ENCODE measurements at places on chromosomes 7 and 10.

DNA sequence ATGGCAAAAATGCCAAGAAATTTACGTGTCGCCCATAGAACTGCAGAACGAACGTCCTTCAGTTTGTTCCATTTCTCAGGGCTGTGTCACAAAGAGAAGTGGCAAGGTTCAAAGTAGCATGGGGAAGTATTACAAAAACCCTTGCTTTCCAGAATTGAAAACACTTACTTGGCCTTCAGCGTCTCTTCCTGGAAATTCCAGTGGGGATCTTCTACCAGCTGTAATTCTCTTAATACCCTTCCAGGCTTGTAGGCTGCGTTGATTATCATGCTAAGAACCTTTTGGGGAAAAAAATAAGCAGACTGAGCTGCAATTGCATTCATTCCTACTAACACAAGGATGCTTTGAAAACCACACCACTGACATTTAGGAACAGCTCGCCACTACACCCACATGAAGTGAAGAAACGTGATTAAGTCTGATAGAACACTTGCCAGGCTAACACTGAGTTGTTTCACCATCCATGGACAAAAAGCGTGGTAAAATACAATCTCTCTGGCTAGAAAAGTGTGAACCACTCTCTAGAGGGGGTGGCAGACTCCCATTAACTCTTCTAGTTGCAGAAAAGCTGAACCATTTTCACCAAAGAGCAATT is 222.3 kb downstream of the SFMBT2 start:
- no peak for DNase-seq

- DNase-seq: no peak
Measured at GRCh38 chr7:157357129-157358040, 20.6 kb downstream of the DNAJB6 start.

GRCh38 chr10:28991333-28992270 is 297.3 kb upstream of the LYZL1 start:
- no peak for DNase-seq

- DNase-seq: no peak
Measured at GRCh38 chr10:26706936-26707335, 9.4 kb downstream of the PDSS1 start.

GRCh38 chr7:129702761-129703338 is 91.3 kb downstream of the NRF1 start:
- no peak for DNase-seq

GRCh38 chr10:3671386-3671955 is 113.5 kb downstream of the KLF6 start:
- no peak for DNase-seq

DNA sequence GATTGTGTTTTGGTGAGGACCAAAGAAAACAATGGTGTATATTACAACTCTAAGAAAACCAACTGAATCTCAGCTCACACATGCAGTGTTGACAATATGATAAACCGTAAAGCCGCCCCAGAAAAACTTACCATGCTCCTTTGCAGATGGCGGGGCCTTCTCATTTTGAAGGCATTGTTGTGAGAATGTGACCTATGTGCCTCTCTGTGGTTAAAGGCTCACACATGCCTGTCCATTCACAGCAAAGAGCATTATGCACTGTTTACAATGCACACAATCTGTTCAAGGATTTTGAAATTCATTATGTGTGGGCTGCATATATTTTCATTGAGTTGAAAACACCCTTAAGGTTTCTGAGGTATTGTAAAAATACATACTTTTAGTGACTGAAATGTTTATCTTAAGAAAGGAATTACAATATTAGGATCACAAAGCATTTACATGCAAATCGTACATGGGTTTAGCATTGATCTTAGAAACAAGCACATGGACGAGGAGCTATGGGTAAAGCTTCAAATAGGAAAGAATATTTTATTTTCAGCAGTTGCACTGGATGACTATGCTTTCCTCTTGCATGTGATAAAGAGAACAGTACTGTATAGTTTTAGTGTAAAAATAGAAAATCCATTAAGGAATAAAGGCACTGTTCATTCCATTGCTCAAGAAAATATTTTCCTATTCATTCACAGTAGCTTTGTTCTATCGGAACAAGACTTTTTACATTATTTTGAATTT is 334.3 kb downstream of the ARL4A start:
- DNase-seq: no peak

- no peak for DNase-seq
Measured at GRCh38 chr7:149191851-149192250, 3.5 kb upstream of the ZNF282 start.

DNA sequence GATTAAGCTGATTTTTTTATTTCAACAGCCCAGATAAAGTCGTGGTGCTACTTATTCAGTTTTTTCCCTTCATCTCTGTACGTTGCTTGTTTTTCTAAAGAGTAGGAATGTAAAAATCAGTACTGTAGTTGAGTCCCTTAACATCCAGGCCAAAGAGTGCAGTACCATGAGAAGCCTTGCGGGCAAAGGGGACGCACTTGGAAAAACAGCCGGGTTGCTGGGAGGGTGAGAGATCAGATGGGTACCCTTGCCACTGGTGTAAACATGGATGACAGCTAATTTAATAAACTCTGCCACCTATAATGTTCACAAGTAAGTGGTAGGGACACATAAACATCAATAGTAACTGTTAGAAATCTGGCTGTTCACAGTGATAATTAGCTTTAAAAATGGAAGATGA is 175.9 kb downstream of the POU6F2 start:
- DNase-seq: no peak

GRCh38 chr10:119370972-119371703 is 163.8 kb downstream of the GRK5 start:
- peak; percentile 99 for DNase-seq

GRCh38 chr10:1706256-1706655 is 31.1 kb downstream of the ADARB2 start:
- DNase-seq: no peak

GRCh38 chr10:65864529-65864928 is 1061.3 kb upstream of the LRRTM3 start:
- no peak for DNase-seq

DNA sequence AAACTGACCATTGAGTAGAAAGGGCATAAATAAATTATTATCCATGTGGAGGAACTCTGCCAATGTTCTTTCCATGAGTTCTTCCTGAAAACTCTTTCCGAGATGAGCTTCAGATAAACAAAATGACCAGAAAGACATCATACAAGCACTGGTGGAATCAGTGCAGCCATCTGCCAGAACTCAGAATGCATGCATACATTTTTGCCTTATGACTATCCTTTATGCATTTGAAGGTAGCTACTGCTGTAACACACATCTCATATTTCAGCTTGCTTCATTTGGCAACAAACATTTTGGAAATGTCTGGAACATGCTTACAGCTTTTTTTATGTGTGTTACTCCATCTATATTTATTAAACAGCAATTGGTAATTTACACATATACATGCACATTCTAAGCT is 448.9 kb downstream of the PLXDC2 start:
- no peak for DNase-seq

- no peak for DNase-seq
Measured at GRCh38 chr7:90276033-90276728, 31.2 kb downstream of the CFAP69 start.

DNA sequence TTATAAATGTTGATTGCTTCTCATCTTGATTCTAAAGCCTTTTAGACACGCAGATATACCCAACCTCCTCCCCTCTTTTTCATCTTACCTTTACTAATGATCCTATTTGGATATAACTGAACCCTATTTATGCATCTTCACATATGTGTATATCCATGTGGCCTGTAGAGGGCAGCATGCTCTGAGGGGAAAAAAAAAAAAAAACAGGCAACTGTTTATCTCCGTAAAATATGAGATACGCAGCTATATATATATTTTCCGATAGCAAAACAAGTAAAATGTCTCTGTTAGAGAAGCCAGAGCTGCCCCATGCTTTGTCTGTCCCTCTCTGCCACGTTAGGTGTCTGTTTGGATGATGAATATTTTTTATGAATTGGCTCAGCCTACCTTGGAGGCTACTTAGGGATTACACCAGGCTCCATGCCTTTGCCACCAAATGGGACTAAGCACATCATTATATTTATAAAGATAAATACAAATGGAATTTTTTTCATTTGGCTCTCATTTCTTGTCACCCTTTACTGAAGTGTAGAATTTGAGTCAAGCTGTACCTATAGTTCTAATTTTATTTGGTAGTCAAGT is 174.8 kb upstream of the FZD1 start:
- DNase-seq: peak; percentile 72

GRCh38 chr7:27361522-27361921 is 118.9 kb downstream of the EVX1 start:
- no peak for DNase-seq

All from foreskin fibroblast (primary cell).